Femur (tissue), 1 donor: ENCODE measurements at places on chromosomes 12 and 14.

- no peak for DNase-seq
These were observed 32.8 kb downstream of the NOC4L start for GRCh38 chr12:132176920-132177551.

- no peak for DNase-seq
These were observed 97.3 kb downstream of the AACS start for GRCh38 chr12:125162489-125163028.

- no peak for DNase-seq
These were observed 153.7 kb upstream of the PZP start for GRCh38 chr12:9361879-9362326.

- DNase-seq, result no peak
These were observed 64.7 kb downstream of the KSR2 start for GRCh38 chr12:117904051-117904450.

GRCh38 chr12:2422591-2422990 is 369.8 kb downstream of the CACNA1C start:
- DNase-seq, result no peak

DNA sequence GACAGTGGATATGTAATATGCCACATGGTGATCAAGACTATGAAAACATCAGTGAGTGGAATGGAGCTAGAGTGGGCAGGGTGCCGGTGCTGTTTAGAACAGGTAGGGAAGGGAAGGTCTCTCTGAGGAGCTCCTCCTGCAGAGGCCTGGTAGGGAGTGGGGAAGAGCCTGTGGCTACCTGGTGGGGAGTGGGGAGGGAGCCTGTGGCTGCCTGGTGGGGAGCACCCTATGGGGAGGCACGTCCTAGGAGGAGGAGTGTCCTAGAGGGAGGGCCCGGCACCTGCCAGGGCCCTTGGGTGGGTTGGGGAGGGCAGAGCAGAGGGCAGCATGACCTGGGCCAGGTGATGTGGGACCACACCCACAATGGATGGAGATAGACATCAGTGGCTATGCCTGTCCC is 122.6 kb downstream of the ADGRD1 start:
- DNase-seq, result peak; percentile 14

GRCh38 chr12:118206107-118206412 is 70.1 kb downstream of the PEBP1 start:
- no peak for DNase-seq

DNA sequence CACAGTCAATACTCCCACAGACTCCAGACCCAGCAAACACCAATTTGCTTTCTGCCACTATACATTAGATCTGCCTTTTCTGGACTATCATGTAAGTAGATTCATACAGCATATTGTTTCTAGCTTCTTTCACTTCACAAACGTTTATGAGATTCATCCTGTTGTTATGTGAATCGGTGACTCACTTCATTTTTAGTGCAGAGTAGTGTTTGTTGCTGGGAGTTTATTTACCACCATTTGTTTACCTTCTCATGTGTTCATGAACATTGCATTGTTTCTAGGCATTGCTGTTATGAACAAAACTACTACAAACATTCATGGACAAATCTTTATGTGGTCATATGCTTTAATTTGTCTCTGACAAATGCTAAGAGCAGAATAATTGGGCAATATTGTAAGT is 807.8 kb upstream of the TMEM132C start:
- no peak for DNase-seq

DNA sequence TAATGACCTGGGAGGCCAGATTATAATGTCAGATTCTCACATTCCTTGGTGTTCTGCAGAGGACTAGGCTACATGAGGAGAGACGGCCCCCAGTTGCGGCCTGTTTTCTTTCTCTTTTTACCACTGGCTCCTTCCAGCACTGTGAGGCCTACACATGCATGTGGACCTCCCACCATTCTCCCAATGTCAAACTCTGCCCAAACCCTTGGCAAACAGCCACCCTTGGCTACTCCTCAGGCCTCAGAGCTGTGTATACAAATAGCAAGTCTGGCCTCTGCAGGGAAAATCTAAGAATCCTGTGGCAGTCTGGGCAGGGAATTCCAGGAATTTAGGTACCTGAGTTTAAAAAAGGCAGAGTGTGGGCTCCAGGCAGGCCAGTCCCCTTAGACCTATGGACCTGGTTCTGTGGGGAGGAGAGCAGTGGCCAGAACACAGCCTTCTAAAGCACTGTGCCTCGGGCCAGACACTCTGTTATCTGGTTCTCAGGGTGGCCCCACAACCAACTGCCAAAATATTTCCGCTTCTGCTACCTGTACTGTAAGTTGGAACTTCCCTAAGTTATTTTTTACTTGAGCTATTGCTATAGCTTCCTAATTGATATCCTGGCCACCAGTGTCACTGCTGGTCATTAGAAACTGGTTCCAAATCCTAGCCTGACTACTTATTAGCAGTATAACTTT is 19.9 kb upstream of the NEDD1 start:
- DNase-seq, result peak; percentile 62

GRCh38 chr12:78305808-78306207 is 475.1 kb downstream of the NAV3 start:
- DNase-seq, result no peak

GRCh38 chr12:124725099-124725498 is 138.6 kb downstream of the SCARB1 start:
- DNase-seq, result no peak

- no peak for DNase-seq
These were observed 23.3 kb upstream of the APPL2 start for GRCh38 chr12:105259226-105259625.

- DNase-seq, result no peak
These were observed 294.5 kb downstream of the GALC start for GRCh38 chr14:87698481-87698880.

DNA sequence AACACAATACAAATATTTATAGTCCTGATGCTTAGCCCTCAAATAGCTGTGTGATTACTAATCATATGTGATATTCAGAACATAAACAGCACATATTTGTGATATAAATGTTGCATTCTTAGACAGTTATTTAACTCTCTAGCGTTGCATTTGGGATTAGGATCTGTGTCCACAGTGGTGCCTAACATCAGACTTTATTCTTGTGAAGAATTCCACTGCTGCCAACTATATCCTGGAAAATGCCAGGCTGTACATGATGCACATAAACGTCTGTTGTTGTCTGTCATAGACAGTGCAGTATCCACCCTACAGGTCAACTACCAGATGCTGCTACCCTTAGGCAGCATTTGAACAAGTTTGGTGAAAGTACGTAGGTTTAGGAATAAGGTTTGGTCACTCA is 39.0 kb downstream of the SLC38A4 start:
- no peak for DNase-seq

DNA sequence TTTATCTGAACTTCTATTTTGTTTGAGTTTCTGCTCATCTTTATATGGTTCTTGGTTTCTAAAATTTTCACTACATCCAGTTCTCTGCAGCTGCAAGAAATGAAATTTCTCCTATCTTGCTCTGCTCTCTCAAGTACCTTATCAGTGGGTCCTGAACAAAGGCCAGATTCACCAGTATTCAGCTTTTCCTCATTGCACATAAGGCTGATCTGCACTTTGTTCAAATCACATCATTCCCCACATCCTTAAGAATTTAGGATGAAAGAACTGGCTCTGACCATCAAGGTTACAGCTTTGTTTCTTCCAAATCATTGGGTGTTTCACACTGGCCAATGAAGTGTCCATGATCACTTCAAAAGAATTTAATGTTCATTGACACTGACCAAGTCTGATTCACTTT is 211.4 kb downstream of the GRIN2B start:
- no peak for DNase-seq

- no peak for DNase-seq
These were observed 722.1 kb downstream of the TMTC2 start for GRCh38 chr12:83408851-83409250.

DNA sequence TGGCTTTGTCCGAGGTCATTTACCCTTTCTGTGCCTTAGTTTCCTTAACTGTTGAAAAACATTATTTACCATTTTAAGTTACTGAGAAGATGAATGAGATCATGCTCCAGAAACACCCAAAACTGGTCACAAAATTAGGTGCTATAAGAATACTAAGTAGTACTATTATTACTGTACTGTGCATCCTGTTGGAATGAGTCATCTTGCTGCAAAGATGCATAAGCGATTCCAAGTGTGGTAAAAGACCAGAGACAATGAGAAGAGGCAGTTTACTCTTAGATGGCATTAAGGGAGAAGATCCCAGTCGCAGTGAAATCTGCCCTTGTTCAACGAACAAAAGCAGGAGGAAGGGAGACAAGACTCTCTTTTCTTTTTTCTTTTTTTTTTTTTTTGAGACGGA is 4.2 kb upstream of the PLEKHA5 start:
- no peak for DNase-seq

DNA sequence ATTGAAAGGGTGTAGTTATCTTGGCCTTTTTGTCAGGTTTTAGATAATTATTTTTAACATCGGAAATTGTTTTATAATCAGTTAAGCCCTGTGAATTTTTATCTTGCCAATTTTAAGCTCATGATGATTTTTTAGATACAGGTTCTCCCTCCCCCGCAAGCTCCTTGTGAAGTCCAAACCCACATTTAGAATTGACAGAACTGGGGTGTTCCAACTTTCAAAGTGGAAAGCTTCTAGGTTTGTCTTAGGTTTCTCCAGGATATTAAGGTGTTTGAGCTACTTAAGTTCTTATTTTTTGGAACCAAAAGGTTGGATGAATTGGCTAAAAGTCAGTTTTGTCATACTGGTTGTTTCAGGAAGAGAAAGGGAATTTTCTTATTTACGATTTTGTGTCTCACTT is 49.1 kb downstream of the ATP2A2 start:
- DNase-seq, result no peak

GRCh38 chr12:27802511-27802910 is 22.5 kb upstream of the MANSC4 start:
- DNase-seq, result no peak

DNA sequence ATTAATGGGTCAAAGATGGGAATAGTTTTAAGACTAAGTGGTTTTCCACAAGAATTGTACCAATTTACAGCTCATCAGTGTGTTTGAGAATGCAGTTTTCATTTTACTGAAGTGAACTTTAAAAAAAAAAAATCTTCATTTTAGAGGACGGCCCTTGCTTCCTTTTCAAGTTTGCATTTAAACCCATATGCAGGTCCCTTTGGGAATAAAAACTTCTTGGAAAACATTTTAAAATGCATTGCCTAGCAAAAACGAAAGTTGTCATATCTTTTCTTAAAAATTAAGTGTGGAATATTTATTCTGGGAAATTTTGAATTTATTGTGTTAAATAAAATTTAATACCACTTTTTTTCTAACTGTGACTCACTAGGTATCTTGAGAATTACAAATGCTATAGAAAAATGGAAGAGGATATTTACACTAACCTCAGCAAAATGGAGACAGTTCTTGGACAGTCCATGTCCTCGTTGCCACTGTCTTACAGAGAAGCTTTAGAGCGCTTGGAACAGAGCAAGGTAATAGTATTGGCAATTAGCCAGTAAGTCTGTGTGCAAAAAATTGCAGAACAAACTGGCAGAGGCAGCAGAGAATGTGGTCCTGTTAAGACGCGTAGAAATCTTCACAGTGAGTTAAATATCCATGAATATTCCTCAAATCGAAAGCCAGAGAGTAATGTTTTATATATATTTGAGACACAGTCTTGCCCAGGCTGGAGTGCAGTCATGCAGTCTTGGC is 209.7 kb downstream of the SYNE2 start:
- no peak for DNase-seq

- no peak for DNase-seq
These were observed 5.7 kb downstream of the KRT85 start for GRCh38 chr12:52361553-52361952.

- peak; percentile 91 for DNase-seq
These were observed at the start of gene ACVR1B for GRCh38 chr12:51951199-51951842. Gene ACVR1B, plus strand, starts transcription at chr12:51951699. Its CDS starts 45 bp downstream, at chr12:51951744.

DNA sequence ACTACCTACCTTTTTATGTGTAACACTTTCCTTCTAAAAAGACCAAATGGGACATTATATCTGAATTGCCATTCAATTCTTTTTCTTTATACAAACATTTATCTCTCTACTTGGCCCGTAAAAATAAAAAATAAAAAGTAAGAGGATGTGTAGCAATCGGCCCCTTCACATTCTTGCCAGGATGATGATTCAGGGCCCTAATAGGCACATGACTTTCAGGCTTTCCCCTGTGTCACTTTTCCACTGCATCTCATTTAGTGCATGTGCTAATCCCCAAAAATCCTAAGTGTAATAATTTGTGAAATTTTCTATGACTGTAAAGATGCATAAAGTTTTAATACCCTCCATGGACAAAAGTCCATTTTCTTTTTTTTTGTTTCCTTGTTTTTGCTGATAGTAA is 23.0 kb upstream of the ATP2B1 start:
- no peak for DNase-seq

GRCh38 chr12:24838531-24838950 is 110.4 kb downstream of the BCAT1 start:
- peak; percentile 42 for DNase-seq

- no peak for DNase-seq
These were observed 3.6 kb upstream of the LGALS3 start for GRCh38 chr14:55125403-55125802.

GRCh38 chr12:32568228-32568627 is 110.9 kb upstream of the DNM1L start:
- no peak for DNase-seq

- peak; percentile 31 for DNase-seq
These were observed 577 bp upstream of the TPCN1 start for GRCh38 chr12:113220593-113221180.

DNA sequence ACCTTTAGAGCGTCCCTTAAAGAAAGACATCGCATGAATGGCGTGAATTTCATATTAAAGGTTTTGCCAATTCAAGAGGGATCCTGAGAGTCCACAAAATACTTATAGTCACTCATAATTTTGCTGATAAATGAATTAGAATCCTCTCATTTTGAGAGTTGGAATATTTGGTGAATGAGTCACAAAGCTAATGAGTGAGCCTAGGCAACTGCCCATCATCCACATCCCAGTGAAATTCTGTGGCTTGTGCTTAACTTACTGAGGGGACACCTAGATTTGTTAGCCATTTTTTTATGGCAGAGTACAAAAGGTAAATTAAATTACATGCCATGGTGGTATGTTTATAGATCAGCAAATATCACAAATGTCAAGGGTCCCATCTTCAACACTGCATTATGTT is 12.7 kb upstream of the NOXRED1 start:
- DNase-seq, result no peak

GRCh38 chr12:31008961-31009840 is 64.5 kb upstream of the DDX11 start:
- peak; percentile 10 for DNase-seq

- no peak for DNase-seq
These were observed 42.7 kb downstream of the ALX1 start for GRCh38 chr12:85322715-85323114.

GRCh38 chr14:105146181-105146975 is 22.2 kb downstream of the JAG2 start:
- peak; percentile 30 for DNase-seq

DNA sequence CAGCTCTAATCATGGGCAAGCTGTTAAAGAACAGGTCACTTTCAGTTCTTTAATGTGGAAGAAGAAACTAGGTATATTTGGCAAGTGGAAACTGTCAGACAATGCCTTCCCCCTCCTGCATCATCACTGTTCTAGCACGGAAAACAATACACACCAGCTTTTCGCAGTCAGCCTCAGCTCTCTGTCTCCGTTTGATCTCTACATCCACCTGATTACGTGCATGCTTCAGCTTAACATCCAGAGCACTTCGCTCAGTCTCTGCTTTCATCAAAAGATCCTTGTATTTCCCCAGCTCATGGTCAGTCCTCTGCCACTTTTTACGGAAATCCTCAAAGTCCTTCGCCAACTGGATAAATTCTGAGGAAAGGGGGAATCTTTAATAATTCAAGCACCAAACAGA is 19.0 kb downstream of the RACGAP1 start:
- no peak for DNase-seq

GRCh38 chr14:49972823-49973222 is 79.9 kb downstream of the ARF6 start:
- DNase-seq, result no peak

- no peak for DNase-seq
These were observed 6.4 kb downstream of the GOLGA5 start for GRCh38 chr14:92800525-92800924.

GRCh38 chr12:107732365-107732764 is 28.6 kb downstream of the PRDM4 start:
- no peak for DNase-seq
